ENCODE measurements at places on chromosomes 13 and 19.
A peak's percentile ranks its signal among the peaks of the same experiment; 100 is the strongest.

- H3K27me3 ChIP-seq = no peaks in the 10 kb centered on the region
- no peak for DNase-seq
- H3K36me3 ChIP-seq = no peaks in the 10 kb centered on the region
Observed at GRCh38 chr13:24194447-24194846, 33.9 kb downstream of the SPATA13 start.

DNA sequence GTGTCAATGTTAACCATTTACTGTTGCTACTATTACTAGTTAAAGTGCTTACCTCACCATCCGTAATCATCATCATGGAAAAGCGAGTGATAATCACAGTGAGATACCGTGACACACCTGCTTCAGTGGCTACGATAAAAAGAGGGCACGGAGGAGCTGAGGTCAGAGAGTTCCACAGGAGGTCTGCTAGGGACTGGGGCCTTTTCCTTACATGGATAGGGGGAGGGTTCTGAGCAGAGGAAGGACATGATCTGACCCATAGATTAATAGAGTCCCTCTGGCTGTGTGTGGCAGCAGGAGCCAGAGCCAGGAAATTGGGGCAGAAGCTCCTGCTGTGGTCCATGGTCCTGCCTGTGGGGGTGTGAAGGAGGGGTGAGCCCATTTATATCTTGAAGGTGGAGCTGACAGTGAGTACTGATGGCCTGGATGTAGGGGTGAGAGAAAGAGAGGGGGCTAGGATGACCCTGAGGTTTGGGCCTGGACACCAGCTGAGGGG is 136.7 kb downstream of the SIPA1L3 start:
- no peak overlapping the region for H3K4me3 ChIP-seq
- H3K27ac ChIP-seq = peak overlapping the region; percentile 85
- H3K27me3 ChIP-seq = no peaks in the 10 kb centered on the region
- H3K36me3 ChIP-seq = no peaks in the 10 kb centered on the region

GRCh38 chr13:23500849-23501248 is 67.3 kb upstream of the SACS start:
- H3K27me3 ChIP-seq = no peaks in the 10 kb centered on the region
- H3K27ac ChIP-seq = peak overlapping the region; percentile 97
- no peak overlapping the region for H3K4me3 ChIP-seq

GRCh38 chr19:32652894-32653598 is 21.9 kb downstream of the ANKRD27 start:
- H3K36me3 ChIP-seq = no peaks in the 10 kb centered on the region
- DNase-seq = peak; percentile 68
- no peaks in the 10 kb centered on the region for H3K27me3 ChIP-seq
- no peak overlapping the region for H3K27ac ChIP-seq
- H3K4me1 ChIP-seq = peaks cover 2% of the 10 kb centered on the region

- H3K36me3 ChIP-seq = no peaks in the 10 kb centered on the region
- no peak overlapping the region for H3K27ac ChIP-seq
- no peak overlapping the region for H3K4me3 ChIP-seq
- no peak for DNase-seq
Observed at GRCh38 chr13:108850691-108851090, 221.3 kb downstream of the MYO16 start.

GRCh38 chr19:1046836-1047695 is 7.2 kb downstream of the ABCA7 start:
- no peaks in the 10 kb centered on the region for H3K4me1 ChIP-seq
- no peaks in the 10 kb centered on the region for H3K27me3 ChIP-seq
- H3K27ac ChIP-seq = no peak overlapping the region
- DNase-seq = no peak
- no peaks in the 10 kb centered on the region for H3K36me3 ChIP-seq
- H3K4me3 ChIP-seq = no peak overlapping the region

GRCh38 chr19:39937094-39937720 is 2.8 kb upstream of the FCGBP start:
- no peak for DNase-seq
- H3K27me3 ChIP-seq = no peaks in the 10 kb centered on the region
- H3K36me3 ChIP-seq = no peaks in the 10 kb centered on the region
- H3K4me3 ChIP-seq = no peak overlapping the region
- no peaks in the 10 kb centered on the region for H3K4me1 ChIP-seq

GRCh38 chr19:21482863-21483276 is 22.5 kb upstream of the ZNF429 start:
- no peak overlapping the region for H3K27ac ChIP-seq
- no peaks in the 10 kb centered on the region for H3K4me1 ChIP-seq
- peak; percentile 3 for DNase-seq
- no peaks in the 10 kb centered on the region for H3K27me3 ChIP-seq
- no peaks in the 10 kb centered on the region for H3K36me3 ChIP-seq

GRCh38 chr19:40778706-40779284 is 748 bp downstream of the RAB4B start:
- H3K4me3 ChIP-seq = peak overlapping the region; percentile 81
- DNase-seq = peak; percentile 22
- no peaks in the 10 kb centered on the region for H3K36me3 ChIP-seq
- H3K4me1 ChIP-seq = peaks cover 22% of the 10 kb centered on the region

GRCh38 chr13:43579321-43579720 is 207.5 kb downstream of the ENOX1 start:
- H3K36me3 ChIP-seq = no peaks in the 10 kb centered on the region
- no peaks in the 10 kb centered on the region for H3K27me3 ChIP-seq
- no peak for DNase-seq

DNA sequence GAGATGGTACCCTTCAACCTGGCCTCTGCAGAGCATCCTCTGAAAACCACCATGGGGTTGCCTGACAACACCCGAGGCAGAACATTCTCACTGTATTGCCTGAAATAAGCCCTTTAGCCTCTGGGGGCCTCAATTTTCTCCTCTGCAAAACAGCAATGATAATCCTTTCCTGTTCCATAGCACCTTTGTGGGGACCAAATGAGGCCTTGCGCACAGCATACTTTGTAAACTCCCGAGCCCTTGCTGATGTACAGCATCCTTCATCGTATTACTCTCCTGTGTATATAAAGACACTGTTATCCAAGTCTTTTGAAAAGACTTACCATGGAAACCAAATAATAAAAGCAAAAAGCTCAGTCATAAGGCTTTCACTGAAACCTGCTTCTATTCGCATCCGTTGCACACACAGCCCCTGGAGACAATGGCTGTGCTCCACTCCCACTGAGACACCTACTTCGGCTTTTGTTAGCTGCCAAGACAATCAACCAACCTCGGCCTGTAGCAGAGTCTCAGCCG is 276.0 kb downstream of the FOXO1 start:
- peaks cover 8% of the 10 kb centered on the region for H3K4me1 ChIP-seq
- H3K27ac ChIP-seq = no peak overlapping the region
- no peak for DNase-seq
- H3K27me3 ChIP-seq = no peaks in the 10 kb centered on the region
- no peak overlapping the region for H3K4me3 ChIP-seq

DNA sequence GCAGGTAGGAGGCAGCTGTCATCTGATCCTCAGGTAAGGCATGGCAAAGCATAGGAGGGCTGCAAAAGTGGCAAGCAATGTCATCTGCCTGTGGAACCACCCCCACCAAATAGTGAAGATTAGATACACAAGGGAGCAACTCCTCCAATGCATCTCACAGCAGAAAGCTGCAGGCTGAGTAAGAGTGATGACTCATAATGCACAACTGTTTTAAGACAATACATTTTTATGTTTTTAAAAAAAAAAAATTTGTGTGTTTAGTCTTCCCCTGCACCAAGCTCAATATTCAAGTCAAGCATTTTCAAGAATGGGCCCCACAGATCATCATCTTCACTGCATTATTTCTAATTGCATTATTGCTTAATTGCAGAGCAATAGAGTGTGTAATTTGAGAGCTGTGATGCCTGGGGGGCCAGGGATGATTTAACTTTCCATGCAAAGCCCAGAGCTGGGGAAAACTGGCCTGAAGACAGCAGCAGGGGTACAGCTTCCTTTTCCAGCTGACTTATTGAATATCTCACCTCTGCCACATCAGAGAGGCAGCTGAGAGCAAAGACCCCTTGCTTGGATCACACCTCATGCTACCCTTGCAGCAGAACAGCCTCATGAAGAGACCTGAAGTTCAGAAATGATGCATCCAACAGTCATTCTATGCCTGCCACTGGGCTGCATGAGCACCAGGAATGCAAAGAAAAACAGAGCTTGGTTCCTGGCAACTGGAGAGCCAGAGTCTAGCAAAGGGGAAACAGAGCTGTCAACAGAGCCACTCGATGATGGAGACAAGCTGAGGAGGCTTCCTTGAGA is 22.7 kb upstream of the POP4 start:
- H3K36me3 ChIP-seq = no peaks in the 10 kb centered on the region
- H3K27ac ChIP-seq = no peak overlapping the region
- H3K27me3 ChIP-seq = no peaks in the 10 kb centered on the region
- no peak for DNase-seq

GRCh38 chr13:102940143-102940542 is 94.3 kb downstream of the ERCC5 start:
- no peak overlapping the region for H3K27ac ChIP-seq
- no peaks in the 10 kb centered on the region for H3K27me3 ChIP-seq
- H3K4me3 ChIP-seq = no peak overlapping the region
- no peaks in the 10 kb centered on the region for H3K36me3 ChIP-seq

- H3K27ac ChIP-seq = no peak overlapping the region
- H3K36me3 ChIP-seq = no peaks in the 10 kb centered on the region
- no peaks in the 10 kb centered on the region for H3K4me1 ChIP-seq
- H3K27me3 ChIP-seq = no peaks in the 10 kb centered on the region
- H3K4me3 ChIP-seq = no peak overlapping the region
Observed at GRCh38 chr19:1009041-1009980, 9.1 kb downstream of the GRIN3B start.
